Lower lobe of right lung (tissue), 2 donors: ENCODE measurements at places on chromosomes 12 and 14. TPM values are rescaled to one million over a fixed set of nuclear protein-coding genes. Genes with fewer than 3 reads are reported as not detected.

DNA sequence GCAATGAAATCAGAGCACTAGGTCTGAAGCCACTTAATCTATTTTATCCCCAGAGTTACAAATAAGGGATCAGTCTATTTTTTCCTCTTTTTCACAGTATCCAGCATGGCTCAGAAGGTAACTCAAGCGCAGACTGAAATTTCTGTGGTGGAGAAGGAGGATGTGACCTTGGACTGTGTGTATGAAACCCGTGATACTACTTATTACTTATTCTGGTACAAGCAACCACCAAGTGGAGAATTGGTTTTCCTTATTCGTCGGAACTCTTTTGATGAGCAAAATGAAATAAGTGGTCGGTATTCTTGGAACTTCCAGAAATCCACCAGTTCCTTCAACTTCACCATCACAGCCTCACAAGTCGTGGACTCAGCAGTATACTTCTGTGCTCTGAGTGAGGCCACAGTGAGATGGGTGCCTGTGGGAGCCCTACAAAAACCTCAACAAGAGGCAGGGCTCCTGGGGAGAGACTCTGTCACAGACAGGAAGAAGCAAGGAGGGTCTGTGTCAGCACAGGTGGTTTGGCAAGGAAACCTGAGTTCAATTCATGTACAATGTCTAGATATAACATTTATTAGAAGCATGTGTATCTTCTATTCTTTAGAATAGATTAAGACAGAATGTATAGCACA is 334.3 kb upstream of the OR4E1 start:
- DNase-seq: no peak

DNA sequence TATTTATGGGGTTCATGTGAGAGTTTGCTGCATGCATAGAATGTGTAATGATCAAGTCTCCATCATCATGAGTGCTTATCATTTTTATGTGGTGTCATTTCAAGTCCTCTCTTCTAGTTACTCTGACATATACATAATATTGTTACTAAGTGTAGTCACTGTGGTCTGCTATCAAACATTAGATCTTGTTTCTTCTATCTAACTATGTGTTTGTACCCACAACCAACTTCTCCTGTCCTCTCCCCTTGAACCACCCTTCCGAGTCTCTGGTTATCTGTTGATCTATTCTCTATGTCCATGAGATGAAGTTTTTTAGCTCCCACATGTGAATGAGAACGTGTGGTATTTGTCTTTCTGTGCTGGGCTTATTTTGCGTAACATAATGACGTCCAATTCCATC is 107.7 kb downstream of the RAD51B start:
- no peak for DNase-seq

GRCh38 chr14:26410189-26410685 is 187.6 kb downstream of the NOVA1 start:
- no peak for DNase-seq

DNA sequence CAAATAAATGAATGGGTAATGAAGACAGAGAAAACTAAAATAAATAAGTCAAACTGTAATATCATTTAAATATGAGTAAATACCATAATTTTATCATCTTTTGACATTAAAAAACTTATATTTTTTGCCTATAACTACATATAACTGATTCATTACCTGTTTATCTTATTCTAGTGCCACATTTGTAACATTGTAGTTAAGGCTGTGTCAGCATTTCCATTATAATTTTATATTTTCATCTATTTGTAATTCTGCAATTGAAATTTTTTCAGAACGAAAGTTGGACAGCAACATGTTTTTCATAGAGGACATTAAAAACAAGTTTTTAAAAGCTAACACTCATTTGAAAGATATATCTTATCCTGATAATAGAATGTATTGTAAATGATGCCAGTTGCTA is 1286.5 kb downstream of the LRFN5 start:
- no peak for DNase-seq

GRCh38 chr14:93232159-93232558 is 25.1 kb downstream of the UBR7 start:
- no peak for DNase-seq

- DNase-seq: no peak
Observed at GRCh38 chr12:130973906-130974305, 20.2 kb downstream of the ADGRD1 start.

GRCh38 chr12:102669056-102669455 is 188.7 kb upstream of the IGF1 start:
- no peak for DNase-seq

- no peak for DNase-seq
Observed at GRCh38 chr14:38409071-38409705, 153.3 kb upstream of the CLEC14A start.

DNA sequence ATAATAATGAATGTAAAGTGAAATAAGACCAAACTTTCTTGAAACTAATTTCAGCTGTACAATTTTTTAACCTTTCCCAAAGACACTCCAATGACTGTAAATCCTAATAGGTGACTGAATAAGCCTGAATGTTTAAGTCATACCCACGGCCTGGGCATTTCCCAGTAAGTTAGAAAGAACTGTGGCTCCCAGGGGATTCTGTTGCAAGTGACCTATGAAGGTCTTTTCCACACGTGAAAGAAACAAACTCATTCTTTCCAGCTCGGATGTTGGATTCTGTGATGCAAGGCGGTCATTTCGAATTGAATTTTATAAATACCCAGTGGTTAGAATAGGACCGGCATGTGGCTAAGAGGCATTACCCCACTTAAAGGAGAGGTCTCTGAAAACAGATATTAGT is 1134.4 kb downstream of the GALC start:
- no peak for DNase-seq

DNA sequence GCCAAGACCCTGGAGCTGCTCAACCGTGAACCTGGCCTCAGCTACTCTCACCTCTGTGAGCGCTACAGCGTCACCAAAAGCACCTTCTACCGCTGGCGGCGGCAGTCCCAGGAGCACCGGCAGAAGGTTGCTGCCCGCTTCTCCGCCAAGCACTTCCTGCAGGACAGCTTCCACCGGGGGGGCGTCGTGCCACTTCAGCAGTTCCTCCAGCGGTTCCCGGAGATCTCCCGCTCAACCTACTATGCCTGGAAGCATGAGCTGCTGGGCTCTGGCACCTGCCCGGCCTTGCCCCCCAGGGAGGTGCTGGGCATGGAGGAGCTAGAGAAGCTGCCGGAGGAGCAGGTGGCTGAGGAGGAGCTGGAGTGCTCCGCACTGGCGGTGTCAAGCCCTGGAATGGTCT is 9.3 kb downstream of the VRTN start:
- no peak for DNase-seq

DNA sequence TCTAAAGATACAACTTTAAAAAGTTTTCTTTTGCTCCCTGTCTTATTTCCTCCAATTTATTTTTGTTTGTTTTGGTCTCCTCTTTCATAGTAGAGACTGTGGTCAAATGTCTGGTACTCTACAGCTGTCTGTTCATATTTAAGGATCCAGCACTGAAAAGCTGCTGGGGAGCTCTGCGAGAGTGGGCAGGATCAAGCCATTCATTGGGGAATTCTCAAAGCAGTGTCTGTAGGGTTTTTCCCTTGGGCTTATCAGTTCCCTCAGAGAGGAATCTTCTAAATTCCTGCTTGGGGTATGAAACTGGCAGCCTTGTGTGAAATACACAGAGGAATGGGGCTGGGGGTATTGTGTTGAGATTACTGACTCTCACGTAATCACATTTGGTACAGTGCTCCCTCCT is 52.3 kb downstream of the FNTB start:
- no peak for DNase-seq

- DNase-seq: no peak
Observed at GRCh38 chr12:52285851-52286530, 5.3 kb downstream of the KRT81 start.

DNA sequence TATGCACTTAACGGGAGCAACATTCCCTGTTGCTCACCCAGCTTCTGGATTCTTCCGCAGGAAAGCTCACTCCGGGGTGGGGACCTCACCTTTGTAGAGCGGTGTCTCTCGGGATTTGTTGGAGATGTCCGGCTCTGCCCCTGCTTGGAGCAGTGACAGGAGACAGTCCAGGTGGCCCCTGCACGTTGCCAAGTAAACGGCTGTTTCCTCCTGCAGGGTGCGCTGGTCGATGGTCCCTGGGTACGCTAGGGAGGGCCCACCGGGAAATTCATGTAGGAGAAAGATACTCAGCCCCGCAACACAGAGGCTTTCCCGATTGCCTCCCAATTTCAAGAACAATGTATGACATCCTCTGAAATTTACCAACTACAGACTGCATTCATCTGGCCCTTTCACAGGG is 23.1 kb downstream of the ASB2 start:
- DNase-seq: no peak

DNA sequence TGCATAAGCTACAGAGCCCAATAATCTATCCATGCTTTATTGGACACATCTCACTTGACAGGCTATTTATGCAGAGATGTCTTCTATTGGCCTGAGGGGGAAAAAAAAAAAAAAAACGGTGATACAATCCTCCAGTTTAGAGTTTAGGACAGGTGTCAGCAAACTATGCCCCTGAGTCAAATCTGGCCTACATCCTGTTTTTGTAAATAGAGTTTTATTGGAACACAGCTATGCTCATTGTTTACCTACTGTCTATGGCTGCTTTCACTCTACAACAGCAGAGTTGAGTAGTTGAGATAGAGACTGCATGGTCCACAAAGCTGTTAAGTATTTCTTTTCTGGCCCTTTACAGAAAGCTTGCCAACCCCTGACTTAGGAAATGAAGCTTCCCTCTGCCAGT is 403.1 kb downstream of the C12orf75 start:
- no peak for DNase-seq

- no peak for DNase-seq
Observed at GRCh38 chr12:1608713-1609119, 14.3 kb upstream of the FBXL14 start.

GRCh38 chr14:75597149-75597548 is 18.7 kb downstream of the FLVCR2 start:
- DNase-seq: no peak

DNA sequence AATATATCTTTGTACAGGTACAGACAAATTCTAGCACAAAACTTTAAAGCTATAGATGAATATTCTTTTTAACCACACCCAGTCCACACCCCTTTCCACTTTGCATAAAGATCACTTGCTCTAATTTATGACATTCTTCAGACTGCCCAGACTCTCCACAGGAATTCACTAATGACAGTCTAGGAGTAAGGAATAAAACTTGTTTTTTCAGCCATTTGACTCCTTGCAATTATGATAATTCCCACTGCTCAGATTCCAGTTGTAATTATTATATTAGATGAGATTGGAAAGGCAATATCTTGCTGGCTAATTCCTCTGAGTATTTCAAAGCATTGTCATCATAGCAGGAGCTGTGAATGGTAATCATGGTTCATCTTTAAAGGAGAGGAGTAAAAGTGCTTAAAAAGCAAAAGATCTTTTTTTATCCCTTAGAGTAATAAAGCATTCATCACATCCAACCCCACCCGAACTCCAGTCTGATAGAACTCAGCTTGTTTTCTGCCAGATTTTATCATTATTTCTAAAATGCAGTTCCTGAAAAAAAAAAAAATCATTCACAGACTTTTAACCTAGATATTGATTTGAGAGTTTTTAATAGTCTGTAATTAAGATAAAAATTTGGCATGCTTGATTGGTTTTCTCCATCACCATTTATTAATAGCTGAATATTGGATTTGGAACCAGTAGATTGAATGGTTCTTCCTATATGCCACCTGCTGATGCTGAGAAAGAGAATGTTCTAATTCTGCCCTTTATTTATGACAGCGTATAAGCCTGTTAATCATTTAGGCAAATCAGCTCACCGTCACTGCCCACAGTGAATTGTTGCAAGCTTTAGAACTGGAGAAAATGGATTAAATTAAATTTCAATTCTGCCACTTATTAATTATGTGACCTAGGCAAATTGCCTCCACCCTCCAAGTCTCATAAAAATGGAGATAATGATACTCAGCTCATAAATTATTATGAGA is 93.9 kb upstream of the RASSF8 start:
- no peak for DNase-seq

GRCh38 chr12:115630136-115630535 is 647.4 kb downstream of the MED13L start:
- DNase-seq: no peak

- DNase-seq: no peak
Observed at GRCh38 chr12:86662464-86662863, 406.3 kb upstream of the MGAT4C start.

DNA sequence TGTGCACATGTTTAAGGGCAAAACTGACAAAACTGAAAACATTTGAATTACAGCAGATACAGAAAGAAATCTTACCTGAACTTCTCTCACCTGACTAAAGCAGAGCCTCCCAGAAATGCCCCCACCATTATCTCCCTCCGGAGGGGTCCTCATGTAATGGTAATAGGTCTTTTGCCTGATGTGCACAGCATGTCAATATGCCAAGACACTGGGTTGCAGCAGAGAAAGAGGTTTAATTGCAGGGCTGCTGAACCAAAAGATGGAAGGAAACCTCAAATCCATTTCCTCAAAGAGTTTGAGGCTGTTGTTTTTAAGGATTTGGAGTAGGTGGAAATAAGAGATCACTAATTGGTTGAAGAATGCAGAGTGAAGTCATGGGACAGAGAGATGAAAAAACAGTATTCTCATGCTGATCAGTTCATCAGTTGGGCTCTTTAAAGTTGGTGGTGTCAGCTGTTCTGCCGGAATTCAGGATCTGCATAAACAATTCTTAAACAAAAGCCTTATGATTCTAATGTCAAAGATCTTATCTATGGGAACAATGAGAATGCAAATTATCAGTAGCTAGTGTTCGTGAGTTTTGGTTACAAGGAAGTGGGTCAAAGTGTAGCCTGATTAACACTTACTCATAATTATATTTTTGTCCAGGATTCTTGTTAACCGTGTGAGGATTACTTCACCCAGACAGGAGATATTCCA is 18.2 kb downstream of the ANG start:
- no peak for DNase-seq

- no peak for DNase-seq
Observed at GRCh38 chr12:79048962-79049361, 184.4 kb downstream of the SYT1 start.

GRCh38 chr12:27336282-27336653 is 3.6 kb downstream of the BMAL2 start:
- DNase-seq: no peak

DNA sequence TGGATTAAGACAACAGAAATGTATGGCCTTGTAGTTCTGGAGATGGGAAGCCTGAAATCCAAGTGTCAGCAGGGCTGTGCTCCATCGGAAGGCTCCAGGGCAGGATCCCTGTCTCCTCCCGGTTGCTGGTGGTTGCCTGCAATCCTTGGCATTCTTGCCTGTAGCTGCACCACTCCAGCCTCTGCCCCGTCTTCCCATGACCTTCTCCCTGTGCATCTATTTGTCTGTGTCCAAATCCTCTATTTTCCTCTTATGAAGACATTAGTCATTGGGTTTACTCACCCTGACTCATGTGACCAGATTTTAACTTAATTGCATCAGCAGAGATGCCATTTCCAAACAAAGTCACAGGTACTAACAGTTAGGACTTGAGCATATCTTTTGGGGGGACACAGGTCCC is 15.1 kb downstream of the TUNAR start:
- no peak for DNase-seq

- no peak for DNase-seq
Observed at GRCh38 chr14:50095895-50096294, 20.5 kb downstream of the VCPKMT start.

- no peak for DNase-seq
Observed at GRCh38 chr12:40138526-40138925, 32.6 kb upstream of the SLC2A13 start.

AQP6 gene
- 0.09 TPM for total RNA-seq

CPNE6 gene
- not detected for total RNA-seq

SLC7A8 gene
- 36.8 TPM for total RNA-seq

CYP46A1 gene
- total RNA-seq: 0.62 TPM

RNASE7 gene
- not detected for total RNA-seq

TMEM132D gene
- total RNA-seq: 0.06 TPM

DCAF4 gene
- total RNA-seq: 19.5 TPM

KCNK10 gene
- total RNA-seq: not detected

C1S gene
- 280 TPM for total RNA-seq

TEX52 gene
- total RNA-seq: not detected

VWF gene
- 468 TPM for total RNA-seq

ADAMTS20 gene
- total RNA-seq: not detected
